ENCODE measurements at places on chromosomes 5 and 9.

DNA sequence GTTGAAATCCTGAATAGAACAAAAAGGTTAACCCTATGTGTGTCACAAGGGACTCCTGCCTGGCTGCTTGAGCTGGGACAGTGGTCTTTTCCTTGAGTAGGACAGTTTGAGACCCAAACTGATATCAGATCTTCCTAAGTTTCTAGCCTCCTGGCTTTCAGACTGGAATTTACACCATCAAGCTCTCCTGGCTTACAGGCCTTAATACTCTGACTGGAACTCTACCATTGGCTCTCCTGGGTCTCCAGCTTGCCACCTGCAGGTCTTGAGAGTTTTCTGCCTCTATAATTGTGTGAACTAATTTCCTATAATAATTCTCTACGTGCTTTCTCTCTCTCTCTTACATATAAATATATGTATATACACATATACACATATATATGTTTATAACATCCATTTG, 112.5 kb downstream of the PRR16 start:
- DNase-seq, result no peak

- DNase-seq, result peak; percentile 7
These were observed 486.8 kb downstream of the PSAT1 start for GRCh38 chr9:78783743-78784142.

DNA sequence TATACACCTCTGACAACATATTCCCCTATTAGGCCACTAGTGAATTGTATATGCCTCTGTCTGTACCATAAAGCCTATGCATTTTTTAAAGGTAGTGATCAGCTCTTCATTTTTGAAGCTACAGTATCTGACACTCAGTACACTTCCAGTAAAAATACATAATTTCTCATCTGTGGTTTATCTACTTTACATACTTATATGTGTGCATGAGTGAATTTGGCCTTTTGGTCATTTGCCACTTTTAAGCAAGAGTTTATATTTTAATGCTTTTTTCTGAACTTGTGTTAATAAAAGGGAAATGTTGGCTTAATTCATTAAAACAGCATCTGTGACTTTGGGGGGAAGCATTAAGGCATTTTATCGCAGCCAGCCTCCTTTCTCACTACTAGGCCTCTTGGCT, 47.8 kb downstream of the ST8SIA4 start:
- no peak for DNase-seq

DNA sequence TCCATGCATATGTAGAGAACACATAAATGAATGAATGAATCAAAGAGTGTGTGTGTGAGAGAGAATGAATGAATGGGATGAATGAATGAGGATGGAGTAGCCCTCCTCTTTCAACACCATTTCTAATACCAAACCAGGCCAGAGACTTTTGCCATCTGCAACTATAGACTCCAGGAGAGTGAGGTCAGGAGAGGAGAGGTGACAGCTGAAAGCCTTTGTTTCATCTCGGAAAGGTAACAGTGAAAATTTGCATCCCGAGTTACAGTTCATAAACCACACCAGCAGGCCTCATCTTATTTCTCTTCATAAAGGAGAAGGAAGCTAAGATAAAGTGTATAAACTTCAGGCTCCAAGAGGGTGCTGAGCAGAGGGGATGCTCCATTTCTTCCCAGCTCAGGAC, 255.3 kb upstream of the KLF4 start:
- no peak for DNase-seq

DNA sequence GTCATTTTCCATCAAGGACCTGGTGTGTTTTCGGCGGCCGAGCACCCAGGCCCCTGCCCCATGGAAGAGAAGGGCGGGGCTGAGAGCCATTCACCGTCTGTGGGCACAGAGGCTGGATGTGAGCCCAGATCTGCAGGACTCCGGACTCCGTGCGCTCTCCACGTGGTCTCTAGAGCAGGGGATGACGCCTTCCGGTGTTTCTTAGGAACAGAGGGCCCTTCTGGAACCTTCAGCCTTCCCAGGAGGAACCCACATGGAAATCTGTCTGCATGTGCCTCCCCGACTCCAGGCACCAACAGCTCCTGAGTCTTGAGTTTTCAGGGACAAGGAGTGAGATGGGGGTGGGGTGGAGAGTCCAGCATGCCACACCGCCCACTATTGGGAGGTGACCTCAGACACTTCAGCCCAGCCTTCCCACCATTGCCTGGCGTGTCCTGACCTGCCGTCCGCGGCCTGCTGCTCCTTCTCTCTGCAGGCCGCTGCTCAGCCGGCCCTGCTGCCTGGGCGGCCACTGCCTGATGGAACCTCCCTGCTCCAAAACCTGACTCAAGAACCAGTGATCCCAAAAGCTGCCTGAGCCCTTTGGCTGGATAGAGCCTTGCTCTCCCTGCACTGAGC, 2.4 kb upstream of the RXRA start:
- no peak for DNase-seq

- no peak for DNase-seq
These were observed 88.0 kb downstream of the SEMA6A start for GRCh38 chr5:116486588-116486987.

DNA sequence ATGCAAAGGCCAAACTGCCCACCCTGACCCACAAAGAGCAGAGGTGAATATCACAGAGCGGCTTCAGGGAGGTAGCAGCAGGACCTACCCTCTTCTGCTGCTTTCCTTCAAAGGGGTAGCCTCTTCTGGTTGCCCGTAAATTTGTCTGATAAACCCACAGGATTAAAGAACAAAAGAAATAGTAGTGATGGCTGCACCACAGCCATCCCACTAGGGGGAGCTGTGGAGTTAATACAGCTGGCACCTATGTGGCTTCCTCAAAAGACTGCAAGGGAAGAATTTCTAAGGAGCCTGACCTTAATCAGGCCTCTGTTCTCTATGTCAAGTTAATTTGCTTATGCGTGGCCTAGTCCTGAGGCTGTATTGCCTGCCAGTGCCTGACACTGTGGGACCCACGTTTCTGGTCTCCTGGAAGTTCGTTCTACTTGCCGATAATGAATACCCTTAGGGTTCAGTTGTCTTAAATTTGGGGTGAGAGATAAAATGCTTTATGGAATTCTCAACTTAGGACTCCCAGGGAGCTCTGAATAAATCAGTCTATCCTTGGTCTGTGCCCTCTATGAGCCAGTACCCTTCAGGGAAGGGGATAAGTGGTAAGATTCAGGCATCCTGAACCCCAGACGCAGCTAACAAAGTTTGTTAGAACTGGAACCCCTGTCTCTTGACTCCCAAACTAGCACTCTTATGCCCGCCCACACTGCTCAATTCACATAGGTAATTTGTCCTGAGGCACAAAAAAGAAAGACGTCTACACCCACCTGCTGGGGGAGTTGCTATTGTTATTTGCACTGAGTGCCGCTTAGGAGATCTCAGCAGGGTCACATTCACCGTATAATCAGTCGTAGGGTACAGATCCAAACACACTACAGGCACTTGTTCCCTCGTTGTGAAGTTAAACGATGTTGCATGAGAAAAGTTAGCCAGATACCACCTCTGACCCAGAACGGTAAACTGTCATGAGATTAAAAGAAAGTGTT, 77.1 kb downstream of the SUSD1 start:
- DNase-seq, result peak; percentile 72

DNA sequence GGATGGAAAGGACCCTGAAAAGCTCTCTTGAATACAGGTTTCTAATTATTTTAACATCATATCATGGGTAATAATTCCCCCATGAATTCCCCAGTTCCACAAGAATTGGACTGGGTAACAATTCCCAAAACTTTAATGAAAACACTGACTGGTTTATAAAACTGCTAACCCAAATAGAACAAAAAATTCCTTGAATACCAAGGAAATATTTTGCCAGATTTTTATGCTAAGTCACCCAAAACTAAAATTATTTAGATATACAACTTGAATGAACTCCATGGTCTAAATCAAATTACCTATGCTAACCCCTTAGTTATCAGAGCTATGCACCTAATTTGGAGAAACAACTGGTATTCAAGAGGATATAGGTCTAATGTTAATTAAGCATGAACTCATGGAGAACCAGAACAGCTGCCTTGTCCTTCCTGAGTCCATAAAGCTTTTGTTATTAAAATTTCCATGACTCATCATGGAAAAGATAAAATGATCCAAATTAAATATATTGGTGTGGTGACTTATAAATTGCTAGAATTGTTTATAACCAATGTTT, 164.9 kb upstream of the TUT7 start:
- no peak for DNase-seq

- no peak for DNase-seq
These were observed 10.3 kb upstream of the FBXL7 start for GRCh38 chr5:15489571-15490235.

GRCh38 chr5:963310-963672, 45.3 kb upstream of the NKD2 start:
- DNase-seq, result no peak

DNA sequence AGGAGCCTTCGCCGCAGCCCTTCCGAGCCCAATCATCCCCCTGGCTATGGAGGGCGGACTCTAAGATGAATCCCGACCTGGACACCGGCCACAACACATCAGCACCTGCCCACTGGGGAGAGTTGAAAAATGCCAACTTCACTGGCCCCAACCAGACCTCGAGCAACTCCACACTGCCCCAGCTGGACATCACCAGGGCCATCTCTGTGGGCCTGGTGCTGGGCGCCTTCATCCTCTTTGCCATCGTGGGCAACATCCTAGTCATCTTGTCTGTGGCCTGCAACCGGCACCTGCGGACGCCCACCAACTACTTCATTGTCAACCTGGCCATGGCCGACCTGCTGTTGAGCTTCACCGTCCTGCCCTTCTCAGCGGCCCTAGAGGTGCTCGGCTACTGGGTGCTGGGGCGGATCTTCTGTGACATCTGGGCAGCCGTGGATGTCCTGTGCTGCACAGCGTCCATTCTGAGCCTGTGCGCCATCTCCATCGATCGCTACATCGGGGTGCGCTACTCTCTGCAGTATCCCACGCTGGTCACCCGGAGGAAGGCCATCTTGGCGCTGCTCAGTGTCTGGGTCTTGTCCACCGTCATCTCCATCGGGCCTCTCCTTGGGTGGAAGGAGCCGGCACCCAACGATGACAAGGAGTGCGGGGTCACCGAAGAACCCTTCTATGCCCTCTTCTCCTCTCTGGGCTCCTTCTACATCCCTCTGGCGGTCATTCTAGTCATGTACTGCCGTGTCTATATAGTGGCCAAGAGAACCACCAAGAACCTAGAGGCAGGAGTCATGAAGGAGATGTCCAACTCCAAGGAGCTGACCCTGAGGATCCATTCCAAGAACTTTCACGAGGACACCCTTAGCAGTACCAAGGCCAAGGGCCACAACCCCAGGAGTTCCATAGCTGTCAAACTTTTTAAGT, 819 bp downstream of the ADRA1B start:
- DNase-seq, result peak; percentile 39

GRCh38 chr5:43134019-43134418, 13.3 kb downstream of the ZNF131 start:
- DNase-seq, result no peak

DNA sequence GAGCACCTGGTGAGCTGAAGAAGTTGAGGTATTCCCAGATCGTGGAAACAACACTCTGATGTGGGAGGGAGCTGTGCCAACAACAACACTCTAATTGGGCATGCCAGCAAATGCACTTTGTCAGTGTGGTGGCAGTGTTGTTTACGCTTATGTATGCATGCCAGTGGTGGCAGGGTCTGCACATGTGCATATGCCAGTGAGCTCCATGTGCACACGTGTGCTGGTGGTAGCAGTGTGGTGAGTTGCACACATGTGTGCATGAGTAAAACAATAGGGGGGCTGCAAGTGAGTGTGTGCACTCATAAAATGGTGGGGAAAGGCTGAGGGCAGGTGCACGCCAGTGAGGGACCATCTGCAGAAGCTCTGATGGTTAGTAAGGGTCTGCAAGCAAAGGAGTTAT, 134.2 kb downstream of the DMRTA1 start:
- no peak for DNase-seq

GRCh38 chr5:109701252-109701651, 11.5 kb downstream of the MAN2A1 start:
- no peak for DNase-seq

DNA sequence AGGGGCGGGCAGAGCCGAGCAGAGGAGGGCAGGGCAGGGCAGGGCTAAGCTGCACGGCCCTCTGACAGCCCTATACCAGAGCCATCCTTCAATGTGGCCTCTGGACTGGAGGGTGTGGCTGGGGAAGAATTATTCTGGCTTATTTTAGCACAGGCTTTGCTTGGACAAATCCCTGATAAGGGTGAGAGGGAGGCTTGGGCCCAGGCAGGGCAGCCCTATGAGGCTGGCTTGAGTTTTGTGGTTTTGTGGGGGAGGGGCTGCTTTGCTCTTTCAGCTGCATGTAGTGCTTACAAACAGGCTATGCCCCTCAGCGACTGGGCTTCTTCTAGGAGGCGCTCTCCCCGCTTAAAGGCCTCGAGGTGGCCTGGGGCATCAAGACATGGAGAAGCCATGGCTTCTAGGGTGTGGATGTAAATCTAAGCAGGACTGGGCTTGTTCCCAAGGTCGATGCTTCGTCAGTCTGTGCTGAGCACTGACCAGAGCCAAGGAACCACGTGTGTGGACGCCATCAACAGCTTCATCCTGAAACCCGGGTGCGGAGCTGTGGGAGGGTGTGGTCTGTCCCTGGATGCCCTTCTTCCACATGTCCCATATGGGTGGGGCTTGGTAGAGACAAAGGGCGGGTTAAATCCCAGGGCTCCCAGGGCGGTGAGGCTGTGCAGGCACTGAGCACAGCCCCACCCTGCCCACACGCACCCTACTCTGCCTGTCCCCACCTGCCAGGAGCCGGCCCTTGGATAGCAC, 45.7 kb upstream of the IPPK start:
- DNase-seq, result no peak

DNA sequence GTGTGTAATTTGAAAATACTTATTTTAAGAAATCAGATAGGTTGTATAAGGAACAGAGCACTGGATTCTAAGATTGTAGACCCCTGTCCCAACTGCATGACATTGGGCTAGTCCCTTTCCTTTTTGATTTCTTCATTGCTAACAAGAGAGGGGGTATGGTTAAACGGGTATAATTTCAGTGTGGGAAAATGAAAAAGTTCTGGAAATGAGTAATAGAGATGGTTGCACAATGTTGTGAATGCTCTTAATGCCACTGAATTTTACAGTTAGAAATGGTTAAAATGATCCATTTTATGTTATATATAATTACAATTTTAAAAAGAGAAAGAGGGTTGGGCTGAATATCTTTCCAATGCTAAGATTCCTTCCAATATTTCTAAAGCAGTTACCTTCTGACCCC, 103.3 kb upstream of the LHFPL2 start:
- no peak for DNase-seq

GRCh38 chr5:1152156-1152555, 40.3 kb upstream of the SLC12A7 start:
- DNase-seq, result no peak

DNA sequence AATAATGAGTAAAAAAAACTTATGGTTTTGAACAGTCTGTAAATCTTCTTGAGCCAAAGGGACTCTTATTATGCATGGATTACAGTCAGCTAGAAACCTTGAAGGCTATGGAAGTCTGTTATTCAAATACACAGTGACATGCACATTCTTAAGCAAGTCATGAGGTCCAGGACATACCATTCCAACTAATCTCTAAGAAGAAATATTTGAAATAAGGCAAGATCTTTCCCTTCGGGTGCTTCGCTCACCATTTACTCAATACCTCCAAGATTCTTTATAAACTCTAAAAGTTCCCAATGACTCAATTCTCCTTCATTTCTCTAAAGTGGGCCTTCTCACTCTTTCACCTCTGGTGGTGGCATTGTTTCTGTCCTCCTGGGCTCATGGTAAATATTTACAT, 811.0 kb downstream of the NR2F1-AS1 start:
- no peak for DNase-seq

GRCh38 chr9:77830618-77831285, 182.6 kb upstream of the GNA14 start:
- DNase-seq, result no peak

GRCh38 chr5:88384886-88385285, 116.2 kb upstream of the TMEM161B start:
- no peak for DNase-seq
